ENCODE measurements at places on chromosomes 12 and 14.

- DNase-seq = no peak
Observed at GRCh38 chr14:88815980-88816379, 8.5 kb upstream of the TTC8 start.

DNA sequence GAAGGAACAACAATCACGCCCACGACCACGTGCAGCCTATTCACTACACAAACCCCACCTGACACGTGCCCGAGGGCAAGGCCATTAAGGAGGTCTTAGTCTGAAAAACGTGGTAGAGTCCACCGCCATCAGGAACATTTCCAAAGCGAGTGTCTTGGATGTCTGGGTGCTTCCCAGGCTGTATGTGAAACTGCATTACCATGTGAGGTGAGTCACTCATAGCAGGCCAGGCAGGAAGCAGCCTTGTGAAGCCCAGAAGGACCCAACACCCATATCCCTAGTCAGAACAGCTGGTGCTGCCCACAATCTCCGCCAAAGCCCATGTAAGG is 3.3 kb upstream of the KRT79 start:
- DNase-seq = no peak

DNA sequence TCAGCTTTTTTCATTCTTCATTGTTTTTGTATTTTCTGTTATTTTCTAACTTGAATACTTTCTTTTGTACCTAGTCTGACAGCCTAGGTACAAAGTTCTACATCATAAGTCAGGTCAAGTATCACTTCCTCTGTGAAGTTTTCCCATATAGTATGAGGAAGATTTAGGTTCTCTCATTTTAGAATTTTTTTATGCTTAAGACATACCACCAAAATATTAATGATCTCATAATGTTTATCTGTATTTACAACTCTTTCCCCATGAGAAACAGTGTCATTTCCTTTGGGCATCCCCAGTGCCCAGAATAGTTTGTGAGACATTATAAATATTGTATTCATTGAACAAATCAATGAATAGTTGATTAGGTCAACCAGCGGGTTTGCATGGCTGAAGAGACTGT is 3.1 kb upstream of the ATF7IP start:
- peak; percentile 52 for DNase-seq

- no peak for DNase-seq
Observed at GRCh38 chr12:15276088-15276698, 46.1 kb upstream of the PTPRO start.

DNA sequence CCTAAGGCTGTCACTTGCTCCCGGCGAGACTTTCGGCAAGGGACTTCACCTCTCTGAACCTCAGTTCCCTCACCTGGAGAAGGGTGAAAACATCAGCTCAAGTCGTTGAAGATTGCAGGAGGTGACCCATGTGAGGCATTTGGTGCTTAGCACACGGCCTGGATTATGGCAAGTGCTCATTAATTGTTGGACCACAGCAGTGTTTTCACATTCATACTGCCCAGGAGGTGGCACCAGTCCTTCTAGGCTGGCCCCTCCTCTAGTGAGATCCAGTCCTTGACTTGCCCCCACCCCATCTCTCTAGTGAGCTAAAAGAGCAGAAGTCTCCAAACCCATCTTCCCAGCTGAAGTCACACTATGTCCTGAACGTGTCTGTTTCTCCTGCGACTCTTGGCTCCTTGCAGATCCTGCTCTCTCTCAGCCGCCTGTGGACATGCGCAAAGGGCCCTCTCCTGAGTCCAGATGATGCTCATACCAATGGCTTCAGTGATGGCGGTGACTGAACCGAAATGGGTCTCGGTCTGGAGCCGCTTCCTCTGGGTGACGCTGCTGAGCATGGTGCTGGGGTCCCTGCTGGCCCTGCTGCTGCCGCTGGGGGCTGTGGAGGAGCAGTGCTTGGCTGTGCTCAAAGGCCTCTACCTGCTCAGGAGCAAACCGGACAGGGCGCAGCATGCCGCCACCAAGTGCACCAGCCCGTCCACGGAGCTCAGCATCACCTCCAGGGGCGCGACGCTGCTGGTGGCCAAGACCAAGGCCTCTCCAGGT is 1.6 kb downstream of the FICD start:
- DNase-seq = no peak

DNA sequence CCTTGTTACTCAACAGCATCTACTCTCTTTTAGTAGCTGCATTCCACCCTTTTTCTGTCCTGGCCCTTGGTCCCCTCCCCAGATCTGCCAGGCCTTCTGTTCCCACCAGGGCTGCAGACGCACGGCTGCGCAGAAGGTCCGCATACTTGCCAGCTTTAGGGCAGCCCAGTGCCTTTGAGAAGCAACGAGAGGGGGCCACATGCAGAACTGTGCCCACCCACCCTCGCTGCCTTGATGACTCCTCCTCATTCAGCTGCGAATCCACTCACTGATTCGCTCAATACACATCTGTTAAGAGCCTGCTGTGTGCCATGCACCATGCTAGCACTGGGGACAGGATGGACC is 39.2 kb downstream of the PRIMA1 start:
- DNase-seq = no peak

GRCh38 chr12:80821513-80822000 is 104.8 kb downstream of the MYF5 start:
- DNase-seq = no peak

- DNase-seq = no peak
Observed at GRCh38 chr14:100538351-100539002, 48.7 kb downstream of the BEGAIN start.

- DNase-seq = no peak
Observed at GRCh38 chr14:99207456-99207855, 64.5 kb downstream of the BCL11B start.

GRCh38 chr14:22542360-22542759 is 46.7 kb downstream of the DAD1 start:
- no peak for DNase-seq

- DNase-seq = peak; percentile 41
Observed at GRCh38 chr12:122834104-122834920, 945 bp upstream of the HIP1R start.
